Activated naive CD8-positive, alpha-beta T cell treated with anti-CD3 and anti-CD28 coated beads for 36 hours (primary cell): ENCODE measurements at places on chromosomes 5 and 9.

DNA sequence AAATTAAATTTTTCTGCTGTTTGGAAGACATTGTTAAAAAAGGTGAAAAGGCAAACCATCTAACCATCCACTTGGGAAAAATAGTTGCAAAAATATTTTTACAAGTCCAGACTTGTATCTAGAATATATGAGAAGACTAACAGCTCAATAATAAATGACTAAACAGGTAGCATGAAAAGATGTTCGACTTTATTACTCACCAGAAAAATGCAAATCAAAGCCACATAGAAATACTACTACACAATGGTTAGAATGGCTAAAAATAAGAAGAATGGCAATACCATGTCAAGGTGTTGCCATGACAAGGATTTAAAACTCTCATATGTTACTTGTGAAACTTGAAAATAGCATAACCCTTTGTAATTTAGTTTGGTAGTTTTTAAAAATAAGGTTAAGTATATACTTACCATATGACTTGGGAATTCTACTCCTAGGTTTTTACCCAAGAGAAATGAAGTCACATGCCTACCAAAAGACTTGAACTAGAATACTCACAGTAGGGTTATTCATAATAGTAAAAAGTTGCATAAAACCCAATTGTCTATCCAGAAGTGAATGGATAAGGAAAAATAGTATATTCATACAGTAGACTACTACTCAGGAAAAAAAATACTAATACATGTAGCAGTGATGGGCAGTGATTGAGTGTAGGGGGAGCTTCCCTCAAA lies 93.8 kb downstream of the VPS13A start:
- no peak for DNase-seq

GRCh38 chr9:33116860-33117259 lies 40.4 kb upstream of the SMU1 start:
- no peak for DNase-seq

DNA sequence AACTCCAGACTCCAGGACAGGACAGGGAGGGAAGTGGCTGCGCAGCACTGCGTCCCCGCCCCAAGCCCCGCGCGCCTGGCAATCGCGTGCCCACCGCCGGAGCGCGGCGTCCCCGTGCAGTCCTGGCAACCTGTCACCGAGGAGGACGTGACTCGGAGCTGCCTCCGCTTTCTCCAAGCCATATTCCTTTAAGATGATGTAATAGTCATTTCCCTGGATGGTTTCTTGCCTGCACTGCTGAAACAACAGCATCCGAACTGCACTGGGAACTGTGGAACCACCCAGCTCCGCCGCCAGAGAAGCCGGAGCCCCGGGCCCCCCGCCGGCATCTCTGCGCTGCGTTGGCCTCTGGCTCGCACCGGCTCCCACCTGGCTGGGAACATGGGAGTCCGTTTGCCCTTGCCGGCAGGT lies 34.5 kb downstream of the KCTD16 start:
- no peak for DNase-seq

GRCh38 chr9:14250794-14251153 lies 63.2 kb downstream of the NFIB start:
- no peak for DNase-seq

- no peak for DNase-seq
Observed at GRCh38 chr9:85528607-85529006, 213.1 kb downstream of the AGTPBP1 start.

GRCh38 chr5:168798065-168799023 lies 219.2 kb upstream of the PANK3 start:
- peak; percentile 24 for DNase-seq

DNA sequence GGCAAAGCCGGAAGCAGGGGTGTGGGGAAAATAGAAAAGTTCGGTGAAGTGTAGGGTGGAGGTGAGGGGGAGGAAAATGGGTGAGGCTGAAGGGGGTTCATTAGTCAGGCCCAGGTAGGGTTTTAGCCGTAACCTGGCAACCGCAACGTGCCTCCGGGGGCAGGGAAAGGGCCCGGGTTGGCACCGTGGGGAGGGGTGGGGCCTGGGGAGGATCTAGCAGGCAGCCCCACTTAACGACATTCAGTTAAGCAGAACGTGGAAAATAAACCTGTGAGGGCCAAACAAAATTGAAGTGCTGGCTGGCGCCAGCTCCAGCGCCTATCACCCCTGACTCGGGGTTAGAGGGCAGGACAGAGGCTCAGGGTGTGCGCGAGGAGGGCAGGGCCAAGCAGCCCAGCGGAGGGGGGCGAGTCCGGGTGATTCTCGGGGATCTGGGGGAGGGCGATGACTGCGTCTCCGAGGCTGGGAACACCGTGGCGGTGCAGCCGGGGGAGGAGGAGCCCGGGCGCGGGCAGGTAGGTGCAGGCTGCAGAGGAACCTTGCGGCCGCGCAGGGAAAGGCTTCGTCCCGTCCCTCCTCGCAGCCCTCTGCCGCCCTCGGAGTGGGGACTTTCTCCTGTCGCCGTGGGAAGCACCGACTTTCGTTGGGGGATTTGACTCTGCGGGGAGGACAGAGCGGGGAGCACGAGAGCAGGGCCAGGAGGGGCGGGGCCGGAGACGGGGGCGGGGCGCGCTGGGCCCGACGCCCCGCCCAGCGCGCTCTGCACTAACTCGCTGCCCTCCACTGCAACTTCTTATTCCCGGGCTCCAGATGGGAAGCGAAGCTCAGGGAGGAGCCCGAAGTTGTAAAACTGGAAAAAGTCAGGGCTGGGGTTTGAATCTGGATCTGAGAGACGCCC lies 5.1 kb downstream of the RGS14 start:
- DNase-seq: peak; percentile 80

GRCh38 chr5:80736730-80737129 lies 81.9 kb upstream of the DHFR start:
- no peak for DNase-seq

DNA sequence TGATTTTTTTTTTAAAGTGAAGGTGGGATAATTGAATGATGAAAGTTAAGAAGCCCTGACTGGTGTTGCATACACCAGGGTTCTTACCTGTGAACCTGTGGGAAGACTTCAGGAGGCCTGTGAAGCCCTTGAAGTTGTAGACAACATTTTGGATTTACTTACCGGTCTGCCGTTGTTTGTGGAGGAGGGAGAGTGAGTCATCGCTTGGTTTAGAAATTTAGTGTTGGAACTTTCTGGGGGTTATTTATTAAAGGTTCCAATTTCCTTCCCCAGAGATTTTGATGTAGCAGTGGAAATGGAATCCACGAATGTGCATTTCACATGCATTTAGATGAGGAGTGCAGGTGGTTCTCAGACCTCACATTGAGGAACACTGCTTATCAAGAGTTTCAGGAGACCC lies 49.6 kb downstream of the ARHGAP26 start:
- no peak for DNase-seq

GRCh38 chr9:137759117-137759516 lies 118.5 kb upstream of the CACNA1B start:
- no peak for DNase-seq

GRCh38 chr5:174045470-174046025 lies at the start of gene NSG2:
Gene NSG2 (plus strand): TSS chr5:174045706. CDS start chr5:174046756, 1,050 bp downstream.
- peak; percentile 52 for DNase-seq

DNA sequence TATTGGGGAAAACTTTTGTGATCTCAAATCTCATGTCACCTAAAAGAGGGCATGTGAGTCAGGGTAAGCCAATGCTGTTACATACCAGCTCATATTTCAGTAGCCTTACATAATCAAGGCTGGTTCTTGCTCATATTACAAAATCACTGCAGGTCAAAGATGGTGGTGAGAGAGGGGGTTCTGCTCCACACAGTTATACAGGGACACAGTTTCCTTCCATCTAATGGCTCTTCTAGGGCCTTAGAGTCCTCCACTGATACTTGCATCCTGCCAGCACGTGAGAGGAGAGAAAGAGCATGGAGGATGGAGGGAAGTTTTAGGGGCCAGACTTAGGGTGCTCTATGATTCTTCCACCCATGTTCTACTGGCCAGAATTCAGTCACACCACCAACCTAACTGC lies 130.0 kb downstream of the LIFR start:
- DNase-seq: no peak

- DNase-seq: no peak
Observed at GRCh38 chr5:59416451-59416850, 477.1 kb downstream of the PDE4D start.

GRCh38 chr9:107972346-107972745 lies 482.8 kb upstream of the KLF4 start:
- DNase-seq: no peak
